ENCODE measurements at places on chromosomes 3 and 15. TPM values are rescaled to one million over a fixed set of nuclear protein-coding genes. Genes with fewer than 3 reads are reported as not detected.

DNA sequence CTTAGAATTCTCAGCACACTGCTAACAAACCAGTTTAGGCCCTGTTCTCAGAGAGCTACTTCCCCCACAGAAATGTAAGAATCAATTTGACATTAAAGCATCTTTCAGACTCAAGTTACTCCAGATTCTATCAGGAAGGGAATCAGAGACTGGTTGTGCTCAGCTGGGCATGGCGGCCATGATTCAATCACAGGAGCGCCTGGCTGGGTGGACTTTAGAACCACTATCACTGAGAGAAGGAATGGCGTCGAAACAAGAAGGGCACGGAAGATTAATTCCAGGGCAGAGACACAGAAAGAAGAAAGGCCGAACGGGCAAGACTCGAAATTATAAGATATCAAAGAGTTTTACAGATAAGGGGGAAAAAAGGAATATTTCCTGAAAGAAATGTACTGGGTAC lies 6.2 kb downstream of the TNIK start:
- no peak for DNase-seq

- DNase-seq: no peak
These were observed 172.8 kb downstream of the SUCNR1 start for GRCh38 chr3:152046280-152046679.

DNA sequence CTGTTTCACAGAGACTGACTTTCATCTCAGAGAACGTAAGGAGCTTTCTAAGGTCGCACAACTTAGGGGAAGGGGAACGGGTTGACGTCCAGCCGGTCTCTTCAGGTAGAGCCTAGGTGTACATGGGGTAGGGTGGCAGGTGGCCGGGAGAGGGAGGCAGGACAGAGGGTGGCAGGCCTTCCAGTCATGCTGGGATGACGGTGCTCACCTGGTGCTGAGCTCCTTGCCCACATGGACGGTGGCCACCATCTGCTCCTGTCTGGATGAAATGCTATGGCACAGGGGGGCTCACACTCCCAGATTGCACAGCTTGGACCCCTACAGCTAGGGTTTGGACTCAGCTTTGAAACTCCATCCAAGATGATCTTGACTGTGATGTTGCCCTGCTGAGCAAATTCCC lies 144.5 kb downstream of the ATP10A start:
- no peak for DNase-seq

GRCh38 chr15:70031713-70032112 lies 66.0 kb downstream of the TLE3 start:
- no peak for DNase-seq

- peak; percentile 82 for DNase-seq
These were observed 172.5 kb upstream of the GADL1 start for GRCh38 chr3:31067004-31067403.

The IMPG2 gene
- polyA plus RNA-seq: 0.10 TPM

The MORC1 gene
- not detected for polyA plus RNA-seq

The SPINK8 gene
- polyA plus RNA-seq: not detected

The SERPINI2 gene
- not detected for polyA plus RNA-seq

The SLC24A5 gene
- not detected for polyA plus RNA-seq

The CIDEC gene
- polyA plus RNA-seq: 3.9 TPM
